Urothelium cell line (cell line): ENCODE measurements at places on chromosomes 4 and X.

DNA sequence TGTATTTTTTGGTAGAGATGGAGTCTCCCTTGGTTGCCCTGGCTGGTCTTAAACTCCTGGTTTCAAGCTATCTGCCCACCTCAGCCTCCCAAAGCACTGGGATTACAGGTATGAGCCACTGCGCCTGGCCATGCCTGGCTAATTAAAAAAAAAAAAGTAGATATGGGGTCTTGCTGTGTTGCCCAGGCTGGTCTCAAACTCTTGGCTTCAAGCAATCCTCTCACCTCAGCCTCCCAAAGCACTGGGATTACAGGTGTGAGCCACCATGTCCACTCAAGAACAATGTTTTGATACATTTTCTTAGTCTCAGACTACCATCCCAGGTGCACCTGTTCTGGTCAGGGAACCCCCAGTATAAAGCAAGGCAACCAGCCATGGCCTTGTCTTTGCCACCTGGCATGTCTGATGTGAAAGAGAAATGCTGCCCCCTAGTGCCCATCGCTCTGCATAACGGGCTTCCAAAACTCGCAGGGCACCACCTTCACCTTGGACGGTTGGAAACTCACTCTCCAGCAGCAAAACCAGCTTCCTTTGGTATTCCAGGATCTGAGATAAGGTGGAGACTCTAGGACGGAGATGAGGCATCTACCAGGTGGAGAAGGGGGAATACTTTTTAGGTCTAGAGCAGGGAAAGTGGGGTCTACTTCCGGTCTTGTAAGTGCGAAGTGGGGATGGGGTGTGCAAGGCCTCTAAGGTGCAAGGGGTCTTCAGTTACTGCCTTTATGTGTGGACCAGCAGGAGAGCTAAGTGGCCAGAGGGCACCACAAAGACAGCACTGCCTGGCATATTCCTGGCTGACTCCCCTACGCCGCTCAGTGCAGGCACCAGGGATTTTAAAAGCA is 47.7 kb upstream of the AFAP1 start:
- DNase-seq = peak; percentile 59

- DNase-seq = peak; percentile 69
These were observed 15.8 kb downstream of the ZCCHC12 start for GRCh38 chrX:118839334-118839958.

DNA sequence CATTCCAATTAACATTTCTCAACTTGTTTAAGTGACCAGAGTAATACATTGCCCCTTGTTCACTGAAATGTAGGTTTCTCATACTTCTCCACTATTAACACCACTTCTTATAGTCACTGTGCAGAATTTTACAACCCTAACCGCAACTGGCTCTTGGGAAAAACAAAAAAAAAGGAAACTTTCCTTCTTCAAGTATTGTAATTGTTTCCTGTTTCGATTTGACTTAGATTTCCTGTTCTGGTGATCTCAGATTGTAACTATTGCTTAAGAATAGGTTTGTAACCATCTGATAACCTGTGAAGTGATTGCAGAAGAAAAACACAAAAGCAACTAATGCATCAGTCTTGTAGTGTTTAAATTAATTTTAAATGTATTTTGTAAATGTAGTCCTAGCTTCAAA is 594.7 kb upstream of the GALNT7 start:
- DNase-seq = no peak

GRCh38 chr4:19915276-19915675 is 336.4 kb upstream of the SLIT2 start:
- no peak for DNase-seq

DNA sequence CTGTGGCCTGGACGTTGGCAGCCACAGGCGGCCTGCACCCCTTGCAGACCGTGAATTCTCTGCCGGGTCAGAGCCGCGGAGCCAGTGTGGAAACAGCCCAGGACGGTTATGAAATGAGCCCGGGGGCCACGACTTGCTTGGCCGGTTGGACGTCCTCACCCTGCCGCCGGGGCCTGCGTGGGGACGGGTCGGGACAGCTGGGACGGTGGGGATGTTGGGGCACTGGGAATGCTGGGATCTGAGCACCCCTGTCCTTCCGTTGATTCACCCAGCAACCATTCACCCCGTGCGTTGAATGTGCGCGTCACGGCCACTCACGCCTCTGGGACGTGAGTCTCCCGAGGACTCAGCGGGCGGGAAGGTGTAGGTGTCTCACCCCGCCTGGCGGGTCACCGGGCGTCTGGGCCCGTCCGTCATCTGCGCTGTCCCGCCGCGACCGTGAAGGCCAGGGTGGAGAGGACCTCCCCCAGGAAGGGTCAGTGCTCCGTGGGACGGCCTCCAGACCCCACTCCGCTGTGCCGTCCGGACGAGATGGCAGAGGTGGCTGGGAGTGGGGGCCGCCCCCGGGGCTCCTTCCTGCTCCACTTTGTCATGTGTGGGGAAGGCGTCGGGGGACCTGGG is 4.5 kb upstream of the PLCXD1 start:
- no peak for DNase-seq

- no peak for DNase-seq
These were observed 11.5 kb upstream of the TLR1 start for GRCh38 chr4:38815885-38816782.

- no peak for DNase-seq
These were observed 27.9 kb upstream of the PAPSS1 start for GRCh38 chr4:107747748-107748486.

DNA sequence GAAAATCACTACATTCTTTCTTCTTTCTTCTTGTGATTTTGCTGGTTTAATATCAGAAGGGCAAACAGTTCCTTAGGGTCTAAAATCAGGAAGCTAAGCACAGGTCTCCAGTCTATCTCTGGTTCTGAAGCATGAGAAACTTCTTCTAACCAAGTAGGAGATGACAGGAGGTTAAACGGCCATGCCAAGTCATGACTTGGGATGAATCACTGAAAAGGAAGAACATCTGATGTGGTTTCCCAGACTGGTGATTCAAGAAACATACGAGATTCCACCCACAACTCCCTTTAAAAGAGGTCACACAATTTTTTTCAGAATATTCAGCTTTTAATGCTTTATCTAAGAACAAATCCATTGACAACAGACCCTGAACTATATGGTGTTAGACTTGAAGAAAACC is 684.0 kb upstream of the PRKX start:
- DNase-seq = no peak

- DNase-seq = no peak
These were observed 277.8 kb upstream of the EMCN start for GRCh38 chr4:100795581-100795980.

GRCh38 chr4:107035819-107036583 is at the start of gene DKK2:
Gene DKK2, minus strand, starts transcription at chr4:107036313. Its CDS starts 722 bp downstream, at chr4:107035591.
- no peak for DNase-seq

DNA sequence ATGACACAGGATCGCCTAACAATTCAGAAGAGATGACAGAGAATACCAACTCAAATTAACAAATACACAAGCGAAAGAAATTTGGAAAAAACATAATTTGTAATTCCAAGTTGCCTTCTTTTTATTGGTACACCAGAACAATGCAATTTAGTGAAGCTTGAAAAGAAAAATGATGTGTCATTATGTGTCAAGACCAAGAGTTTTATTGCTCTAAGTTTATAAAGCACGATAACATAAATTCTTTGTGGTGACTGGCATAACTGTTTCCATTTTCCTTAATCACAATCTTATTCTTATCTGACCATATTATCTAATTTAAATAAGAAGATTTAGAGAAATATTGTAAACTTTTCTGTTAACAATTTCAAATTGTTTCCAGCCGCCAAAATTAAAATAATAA is 273.2 kb upstream of the TECRL start:
- DNase-seq = no peak
